ENCODE measurements at places on chromosomes 6 and 20.

- ATAC-seq = no peak
Observed at GRCh38 chr6:71049198-71049770, 92.4 kb upstream of the B3GAT2 start.

DNA sequence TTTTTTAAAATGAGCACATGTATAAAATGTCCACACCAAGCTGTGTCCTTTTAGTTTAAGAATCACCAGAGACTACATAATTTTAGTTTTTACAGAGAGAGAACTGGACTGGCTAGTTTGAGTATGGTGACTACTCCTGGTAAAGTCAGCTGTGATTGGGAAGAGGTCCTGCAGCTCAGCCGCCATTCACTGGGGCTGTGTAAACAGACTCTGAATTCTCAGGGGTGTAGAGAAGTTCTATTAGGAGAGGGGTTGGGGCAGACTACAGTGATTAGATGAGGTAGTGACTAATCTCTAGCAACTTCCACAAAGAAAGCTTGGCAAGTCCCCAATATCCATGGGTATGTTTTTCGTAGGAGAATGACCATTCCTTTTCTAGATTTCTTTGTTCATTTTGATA is 341.2 kb upstream of the MAP3K7 start:
- no peak for ATAC-seq

- ATAC-seq = no peak
Observed at GRCh38 chr6:20365456-20365855, 36.2 kb upstream of the E2F3 start.

GRCh38 chr6:7140631-7141378 is 33.0 kb downstream of the RREB1 start:
- peak; percentile 80 for ATAC-seq

DNA sequence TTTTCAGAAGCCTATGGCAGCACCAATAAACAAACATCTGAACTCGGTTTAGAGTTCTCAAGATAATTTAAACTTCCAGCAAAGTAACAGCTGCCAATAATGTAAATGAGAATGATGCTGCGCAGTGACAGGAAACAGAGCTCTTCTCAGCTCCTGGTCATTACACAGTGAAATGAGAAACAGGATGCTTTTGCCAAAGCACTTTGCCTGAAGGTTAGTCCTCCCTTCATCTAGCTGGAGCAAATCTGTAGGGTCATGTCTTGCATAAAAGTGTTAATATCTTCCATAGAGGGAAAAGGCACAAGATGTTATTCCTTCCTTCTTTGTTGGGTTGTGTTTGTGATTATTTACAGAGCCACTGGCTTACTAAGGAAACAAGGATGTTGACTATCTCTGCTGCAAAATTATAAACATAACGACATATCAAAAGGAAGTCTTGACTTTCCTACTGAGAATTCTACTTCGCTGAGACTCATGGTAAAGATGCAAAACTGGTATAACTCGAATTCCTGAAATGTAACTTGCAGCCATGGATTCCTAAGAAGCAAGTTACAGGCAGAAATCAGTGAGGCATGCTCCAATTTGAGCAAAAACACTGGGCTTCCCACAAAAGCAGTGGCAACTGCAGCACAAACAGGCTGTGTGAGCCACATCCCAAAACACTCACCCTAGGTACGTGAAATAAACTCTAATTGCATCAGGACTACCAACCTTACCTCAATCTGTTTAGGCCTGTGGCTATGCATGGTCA is 102.5 kb upstream of the BEND6 start:
- ATAC-seq = no peak

DNA sequence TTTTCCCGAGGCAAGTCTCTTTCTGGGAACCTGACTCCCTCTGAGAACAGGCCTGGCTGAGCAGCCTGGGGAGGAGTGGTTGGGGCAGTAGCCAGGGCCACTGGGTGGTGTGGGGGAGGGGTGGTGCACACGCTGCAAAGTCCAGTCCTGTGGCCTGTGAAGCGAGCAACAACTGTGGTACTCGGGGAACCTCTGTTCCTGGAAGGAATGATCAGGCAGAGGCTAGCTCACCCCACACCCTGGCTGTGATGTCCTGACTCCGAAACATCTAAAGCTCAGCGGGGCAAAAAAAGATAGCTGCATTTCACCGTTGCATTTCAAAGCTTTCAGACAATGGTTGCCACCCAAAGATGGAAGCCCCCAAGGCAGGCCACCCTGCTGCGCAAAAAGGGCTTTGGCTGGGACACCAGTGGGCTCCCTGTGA is 25.5 kb downstream of the PCK1 start:
- ATAC-seq = no peak

- no peak for ATAC-seq
Observed at GRCh38 chr6:107434812-107435211, 24.6 kb downstream of the PDSS2 start.

DNA sequence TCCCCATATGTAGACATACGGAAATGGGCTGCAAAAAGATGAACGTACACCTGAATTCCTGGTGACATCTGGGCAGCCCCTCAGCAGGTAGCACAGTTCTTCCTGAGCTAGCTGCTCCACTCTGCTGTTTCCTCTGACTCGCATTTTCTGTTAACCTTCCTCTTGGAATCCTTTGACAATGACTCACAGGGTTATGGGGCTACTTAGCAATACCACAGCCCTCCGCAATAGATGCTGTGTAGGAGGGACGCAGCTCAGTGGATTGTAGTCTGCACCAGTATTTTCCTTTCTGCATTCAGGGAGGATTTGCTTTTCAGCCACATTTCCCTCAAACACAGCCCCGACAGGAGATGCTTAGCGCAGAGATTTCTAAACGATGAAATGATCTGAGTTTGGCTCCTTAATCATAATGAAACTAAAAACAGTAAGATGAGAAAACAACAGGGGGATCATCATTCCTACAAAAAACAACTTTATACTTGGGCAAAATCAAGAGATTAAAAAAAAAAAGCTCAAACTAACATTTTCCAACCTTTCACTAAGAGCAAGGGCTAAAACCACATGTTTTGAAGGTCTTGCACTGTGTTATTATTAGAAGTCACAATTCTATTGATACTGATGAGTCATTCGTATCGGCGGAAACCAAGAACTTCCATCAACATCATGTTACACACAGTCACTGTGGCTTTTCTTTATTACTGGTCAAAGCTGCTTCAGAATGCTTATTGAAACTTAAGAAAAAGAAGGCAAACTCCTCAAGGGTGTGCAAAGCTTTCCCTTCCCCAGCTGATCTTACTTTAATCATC is 12.2 kb downstream of the BACH2 start:
- ATAC-seq = peak; percentile 73
